ENCODE measurements at places on chromosomes 3 and 15.

DNA sequence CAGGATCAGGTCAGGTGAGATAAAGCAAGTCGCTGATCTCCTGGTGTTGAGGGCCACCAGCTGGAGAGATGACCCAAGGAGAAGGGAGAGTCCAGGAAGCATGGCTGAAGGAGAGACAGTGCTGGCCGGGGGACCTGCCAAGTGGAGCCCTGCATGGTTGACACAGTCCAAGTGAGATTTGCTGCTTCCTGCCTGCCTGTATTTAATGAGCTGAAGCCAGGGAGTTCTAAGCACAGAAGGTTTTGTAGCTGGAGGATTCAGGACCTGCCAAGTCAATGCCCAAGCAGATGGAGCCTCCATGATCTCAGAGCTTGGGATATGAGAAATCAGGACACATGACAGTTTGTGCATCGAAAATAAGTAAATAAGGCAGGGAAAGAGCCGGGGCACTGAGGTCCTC is 125.6 kb downstream of the SRGAP3 start:
- no peak for DNase-seq

- no peak for DNase-seq
Observed at GRCh38 chr3:185342459-185343174, 20.3 kb upstream of the MAP3K13 start.

- DNase-seq = no peak
Observed at GRCh38 chr15:38992506-38992905, 427.9 kb upstream of the RASGRP1 start.

DNA sequence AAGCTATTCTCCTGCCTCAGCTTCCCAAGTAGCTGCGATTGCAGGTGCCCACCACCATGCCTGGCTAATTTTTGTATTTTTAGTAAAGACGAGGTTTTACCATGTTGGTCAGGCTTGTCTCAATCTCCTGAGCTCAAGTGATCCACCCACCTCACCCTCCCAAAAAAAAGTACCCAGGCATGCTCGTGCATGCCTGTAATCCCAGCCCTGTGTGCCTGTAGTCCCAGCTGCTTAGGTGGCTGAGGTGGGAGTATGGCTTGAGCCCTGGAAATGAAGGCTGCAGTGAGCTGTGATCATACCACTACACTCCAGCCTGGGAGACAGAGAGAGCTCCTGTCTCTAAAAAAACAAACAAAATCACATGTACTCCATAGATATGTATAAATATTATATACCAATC is 176.5 kb downstream of the SOX2 start:
- no peak for DNase-seq

GRCh38 chr3:15645740-15646501 is 44.4 kb downstream of the BTD start:
- DNase-seq = no peak

GRCh38 chr15:101641129-101641764 is 10.9 kb downstream of the TM2D3 start:
- peak; percentile 59 for DNase-seq

DNA sequence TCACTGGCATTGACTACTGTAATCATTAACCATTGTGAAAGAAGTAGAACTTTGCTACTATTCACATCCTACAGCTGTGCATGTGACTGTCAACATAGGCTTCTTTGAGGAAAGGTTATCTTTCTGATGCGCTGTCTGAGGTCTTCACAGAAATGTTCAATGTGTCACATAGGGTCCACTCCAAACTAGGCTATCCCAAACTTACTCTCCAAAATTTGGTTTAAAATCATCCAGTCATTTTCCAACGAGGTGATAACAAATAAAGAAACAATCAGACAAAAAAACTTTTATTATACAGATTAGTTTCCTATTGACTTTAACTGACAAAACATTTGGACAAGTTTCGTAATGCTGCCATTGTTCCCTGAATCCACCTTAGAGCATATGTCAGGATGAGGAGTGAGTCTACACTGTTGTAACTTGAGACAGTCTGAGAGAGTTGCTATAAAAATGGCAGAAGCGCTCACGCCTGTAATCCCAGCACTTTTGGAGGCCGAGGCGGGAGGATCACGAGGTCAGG is 511.6 kb downstream of the PLOD2 start:
- no peak for DNase-seq

- DNase-seq = no peak
Observed at GRCh38 chr3:11024181-11024580, 31.6 kb downstream of the SLC6A1 start.

DNA sequence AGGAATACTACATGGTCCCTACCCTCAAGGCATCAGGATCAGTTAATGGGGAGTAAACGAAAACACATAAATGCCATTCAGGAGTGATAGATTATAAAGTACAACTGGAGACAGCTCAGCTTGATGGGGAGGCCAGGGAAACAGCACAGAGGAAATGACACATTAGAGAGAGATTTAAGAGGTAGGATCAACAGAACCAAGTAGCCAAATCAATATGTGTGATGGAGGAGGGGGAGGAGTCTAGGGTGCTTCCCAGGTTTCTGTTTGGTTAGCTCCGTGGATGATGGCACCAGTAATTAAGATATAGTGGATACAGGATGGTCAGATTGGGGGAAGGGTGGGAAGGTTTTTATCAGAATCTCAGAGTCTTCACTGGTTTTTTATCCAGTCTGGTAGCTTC is 229.5 kb upstream of the ROPN1 start:
- no peak for DNase-seq

DNA sequence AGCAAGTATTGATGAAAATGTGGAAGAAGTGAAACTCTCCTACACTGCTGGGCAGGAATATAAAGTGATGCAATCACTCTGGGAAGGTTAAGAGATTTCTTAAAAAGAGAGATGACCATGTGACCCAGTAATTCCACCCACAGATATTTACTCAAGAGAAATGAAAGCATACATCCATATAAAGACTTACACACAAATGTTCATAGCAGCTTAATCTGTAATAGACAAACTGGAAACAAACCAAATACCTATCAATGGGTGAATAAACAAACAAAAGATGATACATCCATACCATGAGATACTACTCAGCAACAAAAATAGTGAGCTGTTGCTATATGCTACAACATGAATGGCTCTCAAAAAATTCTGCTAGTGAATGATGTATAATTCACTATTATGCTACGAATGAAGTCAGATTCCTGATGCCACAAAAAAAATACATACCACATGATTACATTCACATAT is 463.3 kb downstream of the MAGI1 start:
- DNase-seq = no peak

DNA sequence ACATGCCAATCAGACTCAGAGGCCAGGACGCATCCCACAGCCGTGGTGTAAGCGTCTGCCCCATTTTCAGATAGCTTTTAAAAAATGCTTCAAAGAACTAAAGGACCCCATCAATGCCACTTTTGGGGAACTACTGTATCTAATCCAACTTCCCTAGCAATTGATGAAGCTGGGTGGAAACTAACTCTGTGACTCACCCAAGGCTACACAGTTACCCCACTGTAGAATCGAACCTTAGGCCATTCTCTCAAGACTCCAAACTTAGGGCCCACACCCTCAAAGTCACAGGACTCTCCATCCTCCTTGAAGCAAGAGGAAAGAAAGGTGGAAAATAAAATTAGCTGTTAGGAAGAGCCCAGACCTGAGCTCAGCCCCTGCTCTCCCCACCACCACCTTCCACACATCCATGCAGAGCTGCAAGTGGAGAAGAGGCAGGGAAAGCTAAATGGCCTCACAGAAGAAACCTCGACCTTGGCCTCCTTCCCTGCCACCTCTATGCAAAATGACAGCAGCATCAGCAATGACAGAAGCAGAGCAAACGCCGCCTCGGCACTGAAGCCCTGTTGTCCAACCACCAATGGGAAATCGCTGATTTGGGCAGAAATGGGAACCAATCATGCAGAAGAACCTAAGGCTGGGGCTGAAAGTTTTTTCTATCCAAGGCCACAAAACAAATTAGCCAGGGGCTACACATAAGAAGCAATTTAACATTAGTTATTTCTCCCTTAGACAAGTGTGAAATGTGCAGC is 22.2 kb downstream of the ANP32A start:
- DNase-seq = no peak

- DNase-seq = no peak
Observed at GRCh38 chr3:17949101-17949500, 206.7 kb upstream of the TBC1D5 start.

- DNase-seq = no peak
Observed at GRCh38 chr3:57978316-57978715, 29.9 kb upstream of the FLNB start.

GRCh38 chr15:52862677-52863076 is 72.5 kb upstream of the ONECUT1 start:
- DNase-seq = no peak
